NCI-H526 treated with DMSO at 0.1 percent for 48 hours (cell line): ENCODE measurements at places on chromosomes 1 and 21.

GRCh38 chr1:51549016-51549619 lies 30.1 kb upstream of the EPS15 start:
- no peak for DNase-seq

DNA sequence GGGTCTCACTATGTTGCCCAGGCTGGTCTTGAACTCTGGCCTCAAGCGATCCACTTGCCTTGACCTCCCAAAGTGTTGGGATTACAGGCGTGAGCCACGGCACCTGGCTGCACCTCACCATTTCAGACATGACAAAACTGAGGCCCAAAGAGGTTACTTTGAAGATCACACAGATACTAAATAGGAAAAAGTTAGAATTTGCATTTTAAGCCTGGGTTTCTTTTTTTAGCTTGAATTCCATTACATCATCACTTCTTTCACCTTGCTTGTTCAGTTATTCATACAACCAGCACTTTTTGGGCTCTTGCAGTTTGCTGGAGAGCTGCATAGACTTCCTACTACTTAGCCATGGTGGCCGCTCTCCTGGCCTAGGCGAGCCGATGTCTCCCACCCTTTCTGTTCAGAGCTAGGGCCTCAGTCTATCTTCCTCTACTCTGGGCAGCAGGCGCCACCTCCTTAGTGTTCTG lies 16.3 kb upstream of the CD2 start:
- no peak for DNase-seq

- DNase-seq, result no peak
Measured at GRCh38 chr1:110535985-110536384, 17.0 kb upstream of the KCNA10 start.

- no peak for DNase-seq
Measured at GRCh38 chr1:5481889-5482288, 510.3 kb downstream of the NPHP4 start.

DNA sequence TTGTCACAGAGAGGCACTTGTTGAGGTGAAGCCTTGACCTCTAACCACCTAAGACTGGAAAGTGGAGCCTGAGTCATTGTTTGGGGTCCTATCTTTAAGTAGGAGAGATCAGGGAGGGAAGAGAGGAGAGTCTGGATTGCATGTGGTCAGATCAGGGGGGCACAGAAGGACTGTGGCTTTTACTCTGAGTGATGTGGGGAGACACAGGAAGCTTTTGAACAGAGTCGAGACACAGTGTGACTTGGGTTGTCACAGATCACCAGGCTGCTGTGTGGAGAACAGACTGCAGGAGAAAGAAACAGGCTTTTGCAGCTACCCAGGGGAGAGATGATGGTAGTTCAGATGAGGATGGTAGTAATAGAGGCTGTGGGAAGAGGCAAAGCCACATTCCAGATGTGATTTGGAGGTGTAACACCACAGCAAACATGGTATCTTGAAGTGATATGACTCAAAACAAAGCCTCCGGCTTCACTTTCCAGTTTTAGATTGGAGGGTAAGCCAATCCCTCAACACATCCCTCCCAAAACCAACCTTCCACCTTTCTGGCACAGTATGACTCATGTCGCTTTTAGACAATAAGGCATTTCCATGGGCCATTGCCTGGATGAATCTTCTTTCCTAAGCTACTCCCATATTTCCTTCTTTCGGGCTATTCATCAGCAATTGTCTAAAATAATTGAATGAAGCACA lies 125.8 kb upstream of the SLC44A3 start:
- DNase-seq, result no peak

- no peak for DNase-seq
Measured at GRCh38 chr1:66933887-66934700, 9.3 kb downstream of the MIER1 start.

DNA sequence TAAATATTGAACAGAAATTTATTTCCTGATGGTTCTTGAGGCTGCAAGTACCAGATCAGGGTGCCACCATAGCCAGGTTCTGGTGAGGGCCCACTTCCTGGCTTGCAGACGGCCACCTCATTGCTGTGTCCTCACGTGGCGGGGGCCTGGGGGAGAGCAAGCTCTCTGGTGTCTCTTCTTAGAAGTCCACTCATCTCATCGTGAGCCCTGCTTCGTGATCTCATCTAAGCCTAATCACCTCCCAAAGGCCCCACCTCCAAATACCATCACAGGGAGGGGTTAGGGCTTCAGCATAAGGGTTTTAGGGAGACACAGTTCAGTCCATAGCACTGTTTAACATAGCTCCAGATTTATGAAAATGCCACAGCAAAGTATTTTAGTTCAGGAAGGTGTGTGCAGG lies 119.7 kb downstream of the PRDM2 start:
- DNase-seq, result no peak

DNA sequence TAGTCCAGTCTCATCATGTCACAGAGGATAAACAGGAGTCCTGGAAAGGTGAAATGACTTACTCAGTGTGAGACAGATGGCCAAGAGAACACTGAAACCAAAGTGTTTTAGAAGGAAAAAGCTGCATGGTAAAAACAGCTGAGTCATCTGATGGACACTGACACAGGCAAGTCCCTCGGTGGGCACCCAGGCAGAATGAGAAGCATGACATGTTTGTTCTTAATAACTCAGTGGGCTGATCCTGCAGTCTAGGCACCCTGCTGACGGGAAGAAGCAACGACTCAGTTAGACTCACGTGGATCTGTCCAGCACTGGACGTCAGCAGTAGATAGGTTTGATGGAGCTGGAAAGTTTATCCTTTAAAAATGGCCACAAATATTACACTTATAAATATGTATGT lies 116.9 kb downstream of the RGS7 start:
- no peak for DNase-seq

- no peak for DNase-seq
Measured at GRCh38 chr1:48568501-48568900, 96.5 kb upstream of the SPATA6 start.

DNA sequence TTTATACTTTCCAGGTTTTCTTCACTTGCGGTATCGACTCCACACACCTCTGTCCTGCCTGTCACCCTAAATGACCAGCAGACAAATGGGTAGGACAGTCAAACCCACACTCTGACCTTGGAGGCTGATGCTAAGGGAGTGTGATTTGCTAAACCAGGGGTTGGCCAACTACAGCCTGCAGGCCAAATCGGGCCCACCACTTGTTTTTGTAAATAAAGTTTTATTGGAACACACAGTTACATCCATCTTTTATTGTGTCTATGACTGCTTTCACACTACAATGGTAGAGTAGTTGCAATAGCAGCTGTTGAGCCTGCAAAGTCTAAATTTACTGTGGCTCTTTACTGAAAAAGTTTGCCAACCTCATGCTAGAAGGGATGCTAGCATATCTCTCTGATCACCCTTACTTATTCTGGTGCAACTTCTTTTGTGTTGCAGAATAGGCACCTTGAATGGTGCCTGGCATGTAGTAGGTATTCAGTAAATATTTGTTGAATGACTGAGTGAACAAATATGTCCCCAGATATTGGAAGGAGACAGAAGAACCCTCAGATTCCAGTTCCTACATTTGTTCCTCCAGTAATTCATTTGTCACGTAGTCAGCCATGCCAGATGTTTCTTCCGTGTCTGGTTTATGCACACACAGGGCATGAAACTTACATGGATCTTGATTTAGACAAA lies 18.6 kb downstream of the IFNGR2 start:
- no peak for DNase-seq

DNA sequence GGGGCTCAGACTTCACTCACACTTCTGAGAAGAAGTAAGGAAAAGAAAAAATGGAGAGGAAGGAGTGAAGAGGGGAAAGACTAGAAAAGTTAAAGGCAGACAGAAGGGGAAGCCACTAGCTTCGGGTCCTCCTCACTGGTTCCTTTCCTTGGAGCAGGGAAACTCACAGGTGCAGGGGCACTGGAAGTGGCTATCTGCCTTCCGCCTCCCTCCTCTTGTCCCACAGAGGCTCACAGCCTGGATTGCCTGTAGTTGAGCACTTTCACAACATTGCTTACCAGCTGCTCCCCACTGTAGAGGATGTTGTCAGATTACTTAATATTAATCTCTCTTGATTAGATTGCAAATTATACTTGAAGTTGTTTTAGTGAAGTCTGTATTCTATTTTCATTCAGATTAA lies 21.6 kb upstream of the ABCA4 start:
- no peak for DNase-seq

DNA sequence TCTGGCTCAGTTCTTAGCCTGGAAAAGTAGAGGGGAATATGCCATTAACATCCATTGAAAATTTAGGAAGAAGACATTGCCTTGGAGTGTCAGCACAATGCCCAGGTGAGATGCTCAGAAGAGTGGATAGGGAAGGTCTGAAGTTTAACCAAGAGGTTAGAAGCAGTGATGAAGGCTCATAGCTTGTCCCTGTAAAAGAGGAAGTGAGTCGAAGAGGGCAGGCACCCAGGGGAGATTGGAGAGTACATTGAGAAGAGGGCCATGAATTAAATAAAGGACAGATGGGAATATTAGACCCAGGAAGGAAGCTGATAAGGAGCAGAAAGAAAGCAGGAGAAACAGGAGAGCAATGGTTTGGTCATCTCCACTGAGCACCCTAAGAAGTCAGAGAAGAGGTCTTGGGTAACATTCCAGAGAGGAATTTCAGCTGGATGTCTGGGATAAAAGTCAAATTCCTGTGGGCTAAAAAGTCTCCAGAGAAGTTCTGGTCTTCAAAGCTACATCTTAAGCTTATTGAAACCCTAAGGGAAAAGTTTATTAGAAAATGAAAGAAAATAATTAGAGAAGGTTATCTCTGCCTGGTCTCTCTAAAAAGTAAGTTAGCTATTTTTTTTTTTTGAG lies 17.3 kb downstream of the C8B start:
- no peak for DNase-seq

DNA sequence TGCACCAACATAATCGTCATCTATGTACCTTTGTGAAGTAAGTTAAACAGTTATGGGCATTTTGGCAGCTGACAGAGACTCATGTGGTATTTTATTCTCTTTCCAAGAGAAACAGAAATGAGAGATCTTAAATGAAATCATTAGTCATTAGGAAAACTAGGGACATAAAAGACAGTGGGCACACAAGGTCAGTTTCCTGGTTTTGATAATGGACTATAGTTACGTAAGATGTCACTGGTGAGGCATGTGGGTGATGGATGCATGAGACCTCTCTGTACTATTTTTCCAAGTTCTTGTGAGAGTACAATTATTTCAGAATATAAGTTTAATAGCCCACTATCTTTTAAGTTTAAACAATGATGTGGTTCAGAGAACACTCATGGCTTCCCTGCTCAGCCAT lies 216.9 kb downstream of the APP start:
- DNase-seq, result no peak

DNA sequence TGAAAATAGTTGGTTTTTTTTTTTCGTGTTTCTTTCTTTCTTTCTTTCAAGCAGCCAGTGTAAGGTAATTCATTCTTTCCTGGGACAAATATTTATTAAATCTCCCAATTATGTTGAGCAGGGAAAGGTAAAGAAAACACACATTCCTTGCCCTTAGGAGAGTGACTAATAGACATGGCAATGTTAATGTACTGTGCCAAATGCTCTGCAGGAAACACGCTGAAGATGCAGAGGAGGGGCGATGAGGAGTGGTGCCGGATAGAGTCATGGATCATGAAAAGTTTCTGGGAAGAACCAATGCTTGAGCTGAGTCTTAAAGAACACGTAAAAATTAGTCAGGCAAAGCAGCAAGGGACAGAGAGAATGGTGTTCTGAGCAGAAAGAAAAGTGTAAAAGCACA lies 199.2 kb downstream of the DNM3 start:
- DNase-seq, result no peak

DNA sequence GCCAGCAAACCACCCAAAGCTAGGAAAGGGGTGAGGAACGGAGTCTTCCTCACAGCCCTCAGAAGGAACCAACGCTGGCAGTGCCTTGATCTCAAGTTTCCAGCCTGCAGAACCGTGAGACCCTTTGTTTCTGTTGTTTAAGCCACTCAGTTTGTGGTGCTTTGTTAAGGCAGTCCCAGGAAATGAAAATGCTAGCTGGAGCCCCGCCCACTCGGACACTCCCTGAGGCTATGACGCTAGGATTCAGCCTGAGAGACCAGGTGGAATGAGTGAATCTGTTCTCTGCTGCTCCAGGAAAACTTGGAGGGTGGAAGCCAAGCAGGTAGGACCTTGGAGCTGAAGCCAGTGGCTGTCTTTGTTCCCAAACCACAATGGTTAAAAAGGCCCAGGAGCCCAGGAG lies 196.5 kb upstream of the POU3F1 start:
- no peak for DNase-seq

DNA sequence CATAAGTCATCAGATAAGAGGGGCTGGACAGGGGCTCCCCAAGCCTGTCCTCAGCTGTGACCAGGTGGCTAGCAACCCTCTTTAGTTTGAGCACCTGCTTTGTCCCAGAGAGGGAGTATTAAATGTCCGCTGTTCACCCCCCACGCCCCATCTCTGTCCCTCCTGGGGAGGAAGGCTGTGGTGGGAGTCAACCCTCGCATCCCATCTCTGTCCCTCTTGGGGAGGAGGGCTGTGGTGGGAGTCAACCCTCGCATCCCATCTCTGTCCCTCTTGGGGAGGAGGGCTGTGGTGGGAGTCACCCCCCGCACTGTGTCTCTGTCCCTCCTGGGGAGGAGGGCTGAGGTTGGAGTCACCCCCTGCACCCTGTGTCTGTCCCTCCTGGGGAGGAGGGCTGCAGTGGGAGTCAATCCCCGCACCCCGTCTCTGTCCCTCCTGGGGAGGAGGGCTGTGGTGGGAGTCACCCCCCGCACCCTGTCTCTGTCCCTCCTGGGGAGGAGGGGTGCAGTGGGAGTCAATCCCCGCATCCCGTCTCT lies 72.6 kb upstream of the ABCG1 start:
- no peak for DNase-seq

DNA sequence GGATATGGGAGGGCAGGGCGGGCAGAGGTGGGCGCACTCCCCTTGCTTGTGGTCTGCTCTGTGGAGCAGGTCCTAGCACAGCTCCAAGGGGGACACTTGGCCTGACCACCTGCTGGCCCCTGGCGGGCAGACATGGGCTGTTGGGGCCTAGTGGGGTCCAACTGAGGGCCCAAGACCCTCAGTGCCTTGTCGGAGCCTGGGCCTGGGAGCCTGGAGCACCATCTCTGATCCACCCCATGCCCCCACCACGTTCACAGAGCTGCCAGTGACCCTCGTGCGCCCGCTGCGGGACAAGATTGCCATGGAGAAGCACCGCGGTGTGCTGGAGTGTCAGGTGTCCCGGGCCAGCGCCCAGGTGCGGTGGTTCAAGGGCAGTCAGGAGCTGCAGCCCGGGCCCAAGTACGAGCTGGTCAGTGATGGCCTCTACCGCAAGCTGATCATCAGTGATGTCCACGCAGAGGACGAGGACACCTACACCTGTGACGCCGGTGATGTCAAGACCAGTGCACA lies 70.6 kb downstream of the OBSCN start:
- no peak for DNase-seq

DNA sequence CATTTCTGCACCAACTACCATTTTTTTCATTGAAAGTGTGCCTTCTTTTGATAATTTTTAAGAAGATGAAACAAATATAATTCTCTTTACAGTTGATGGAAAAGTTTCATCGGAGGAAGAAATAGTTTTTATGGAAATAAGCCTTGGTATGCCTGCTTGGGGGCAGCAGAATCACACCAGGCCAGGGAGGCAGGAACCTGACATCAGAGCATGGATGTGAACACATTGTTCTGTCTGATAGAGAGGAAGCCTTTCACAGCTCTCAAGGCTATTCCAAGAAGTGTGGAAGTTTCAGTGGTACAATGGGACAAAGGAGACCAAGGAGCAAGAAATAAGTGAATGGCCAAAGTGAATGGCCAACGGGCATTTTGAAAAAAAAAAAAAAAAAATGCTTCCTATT lies 162.2 kb upstream of the KCNK2 start:
- no peak for DNase-seq
